Heart left ventricle (tissue), 16 donors: ENCODE measurements at places on chromosomes 4 and X.

- no peak for DNase-seq
Observed at GRCh38 chr4:76059750-76060149, 14.8 kb upstream of the ART3 start.

DNA sequence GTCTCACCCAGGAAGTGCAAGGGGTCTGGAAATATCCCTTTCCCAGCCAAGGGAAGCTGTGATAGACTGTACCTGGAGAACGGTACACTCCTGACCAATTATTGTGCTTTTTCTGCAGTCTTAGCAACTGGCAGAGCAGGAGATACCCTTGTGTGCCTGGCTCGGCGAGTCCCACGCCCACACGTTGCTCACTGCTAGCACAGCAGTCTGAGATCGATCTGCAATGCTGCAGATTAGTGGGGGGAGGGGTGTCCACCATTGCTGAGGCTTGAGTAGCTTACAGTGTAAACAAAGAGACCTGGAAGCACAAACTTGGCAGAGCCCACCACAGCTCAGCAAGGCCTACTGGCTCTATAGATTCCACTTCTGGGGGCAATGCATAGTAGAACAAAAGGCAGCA, 138.5 kb downstream of the CHRDL1 start:
- no peak for DNase-seq

- DNase-seq = no peak
Observed at GRCh38 chrX:49316085-49316484, 5.8 kb upstream of the GAGE12J start.

- DNase-seq = no peak
Observed at GRCh38 chrX:80876877-80877276, 67.2 kb upstream of the BRWD3 start.

DNA sequence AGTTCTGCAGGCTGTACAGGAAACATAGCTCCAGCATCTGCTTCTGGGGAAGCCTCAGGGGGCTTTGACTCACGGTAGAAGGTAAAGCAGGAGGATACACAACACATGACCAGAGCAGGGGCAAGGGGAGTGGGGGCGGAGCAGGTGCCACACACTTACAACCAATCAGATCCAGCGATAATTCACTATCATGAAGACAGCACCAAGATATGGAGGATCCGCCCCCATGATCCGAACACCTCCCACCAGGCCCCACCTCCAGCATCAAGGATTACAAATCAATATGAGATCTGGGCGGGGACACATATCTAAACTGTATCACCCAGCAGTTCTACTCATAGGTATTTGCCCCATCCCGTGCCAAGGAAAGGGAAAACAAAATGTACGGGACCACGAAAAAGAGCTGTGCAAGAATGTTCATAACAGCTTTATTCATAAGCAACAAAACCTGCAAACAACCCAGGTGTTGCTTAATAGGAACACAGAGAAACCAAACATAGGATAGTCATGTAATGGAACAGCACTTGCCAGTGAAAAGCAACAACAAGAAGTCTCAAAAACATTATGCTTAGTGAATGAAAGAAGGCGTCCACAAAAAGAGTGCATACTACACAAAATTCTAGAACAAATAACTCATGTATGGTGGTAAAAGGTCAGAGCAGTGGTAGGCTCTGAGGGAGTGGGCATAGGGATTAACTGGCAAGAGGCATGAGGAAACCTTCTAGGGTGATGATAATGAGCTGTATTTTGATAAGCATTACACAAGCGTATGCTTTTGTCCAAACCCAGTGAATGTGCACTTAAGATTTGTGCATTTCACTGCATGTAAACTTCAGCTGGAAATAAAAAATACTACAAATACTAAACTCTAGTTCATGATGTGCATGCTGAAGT, 130.9 kb upstream of the FAM9B start:
- DNase-seq = no peak

GRCh38 chrX:41688156-41688555, 617 bp upstream of the GPR34 start:
- no peak for DNase-seq

- no peak for DNase-seq
Observed at GRCh38 chr4:26362745-26363439, 42.1 kb downstream of the RBPJ start.

DNA sequence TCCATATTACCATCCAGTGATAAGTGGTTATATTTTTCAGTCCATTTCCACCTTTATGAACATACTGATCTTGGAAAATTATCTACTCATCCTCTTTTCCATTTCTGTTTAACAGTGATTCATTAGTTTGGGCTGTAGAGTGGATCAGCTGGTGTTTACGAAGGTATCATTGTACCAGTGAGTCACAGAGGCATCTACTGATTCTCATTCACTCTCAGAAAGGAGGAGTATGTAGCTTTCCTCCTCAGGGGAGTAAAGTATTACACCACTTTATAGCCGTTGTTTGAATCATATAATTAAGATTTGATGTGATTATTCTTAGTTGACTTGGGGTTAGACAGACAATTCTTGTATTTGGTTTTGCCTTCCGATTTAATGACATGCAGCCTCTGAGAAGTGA, 74.7 kb downstream of the GALNT7 start:
- no peak for DNase-seq

- no peak for DNase-seq
Observed at GRCh38 chr4:180809439-180809838, 1433.8 kb upstream of the TENM3 start.

- no peak for DNase-seq
Observed at GRCh38 chr4:81758574-81759264, 287.0 kb upstream of the RASGEF1B start.

DNA sequence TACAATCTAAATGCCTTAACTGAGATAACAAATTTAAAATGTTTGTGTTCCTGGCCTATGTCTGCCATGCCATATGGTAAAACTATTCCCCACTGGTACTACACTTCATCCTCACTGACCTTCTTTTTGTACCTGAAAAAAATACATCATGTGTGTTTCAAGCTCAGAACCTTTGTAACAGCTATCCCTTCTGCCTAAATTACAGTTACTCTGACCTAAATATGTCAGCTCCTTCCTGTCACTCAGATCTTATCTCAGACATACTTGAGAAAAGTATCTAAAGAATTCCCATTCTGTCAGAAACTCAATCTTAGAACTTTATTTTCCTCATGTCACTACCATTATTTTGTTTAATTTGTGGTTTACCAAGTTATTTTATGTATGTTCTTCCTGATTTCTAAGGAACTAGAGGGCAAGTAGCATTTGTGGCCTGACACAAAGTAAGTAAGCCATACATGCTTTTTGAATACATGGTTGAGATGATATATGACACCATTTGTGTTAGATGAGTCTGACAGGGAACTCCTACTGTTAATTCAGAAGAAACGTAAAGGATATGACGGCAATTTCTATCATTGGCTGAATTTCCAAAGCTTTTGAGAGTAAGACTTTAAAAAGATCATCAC, 456.5 kb upstream of the NDST3 start:
- DNase-seq = no peak

GRCh38 chr4:1939664-1940509, 68.7 kb downstream of the NSD2 start:
- DNase-seq = no peak

GRCh38 chr4:145895056-145895455, 43.6 kb downstream of the ZNF827 start:
- DNase-seq = no peak

DNA sequence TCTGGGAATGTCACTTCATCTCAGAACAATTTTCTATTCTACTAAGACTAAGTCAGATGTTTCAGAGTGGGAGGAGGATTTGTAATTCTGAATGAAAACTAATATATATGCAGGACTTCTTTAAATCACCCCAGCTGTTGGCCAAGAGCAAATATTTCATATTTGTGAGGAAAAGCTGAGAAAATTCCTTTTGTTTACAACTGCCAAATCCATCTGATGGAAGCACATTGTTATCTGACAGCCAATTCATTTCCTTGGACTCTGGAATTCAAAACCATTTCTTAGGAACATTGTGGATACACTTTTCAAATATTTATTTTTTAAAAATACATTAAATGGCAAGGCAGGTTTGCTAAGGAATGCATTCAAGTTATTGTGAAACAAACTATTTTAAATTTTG, 8.0 kb downstream of the SLIT2 start:
- DNase-seq = no peak

- DNase-seq = peak; percentile 35
Observed at GRCh38 chrX:57172544-57172943, 35.3 kb upstream of the SPIN2A start.

DNA sequence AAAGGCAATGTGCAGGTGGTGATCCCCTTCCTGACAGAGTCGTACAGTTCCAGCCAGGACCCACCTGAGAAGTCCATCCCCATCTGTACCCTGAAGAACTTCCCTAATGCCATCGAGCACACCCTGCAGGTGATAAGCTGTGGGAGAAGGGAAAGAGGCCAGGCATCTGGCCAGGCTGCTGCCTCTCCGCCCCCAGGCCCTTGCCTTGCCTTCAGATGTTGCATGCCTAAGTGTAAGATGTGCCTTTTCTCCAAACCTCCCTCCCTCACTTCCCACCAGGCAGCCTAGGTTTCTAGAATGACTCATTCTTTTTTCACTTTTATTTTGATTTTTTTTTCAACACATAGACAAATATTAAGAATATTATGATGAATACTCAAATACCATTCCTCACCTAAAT, 12.2 kb upstream of the CDK16 start:
- no peak for DNase-seq

- no peak for DNase-seq
Observed at GRCh38 chr4:32932156-32932555, 2212.0 kb downstream of the PCDH7 start.

GRCh38 chr4:150108691-150109090, 30.4 kb downstream of the DCLK2 start:
- no peak for DNase-seq

- no peak for DNase-seq
Observed at GRCh38 chr4:103773691-103774231, 54.0 kb upstream of the TACR3 start.

DNA sequence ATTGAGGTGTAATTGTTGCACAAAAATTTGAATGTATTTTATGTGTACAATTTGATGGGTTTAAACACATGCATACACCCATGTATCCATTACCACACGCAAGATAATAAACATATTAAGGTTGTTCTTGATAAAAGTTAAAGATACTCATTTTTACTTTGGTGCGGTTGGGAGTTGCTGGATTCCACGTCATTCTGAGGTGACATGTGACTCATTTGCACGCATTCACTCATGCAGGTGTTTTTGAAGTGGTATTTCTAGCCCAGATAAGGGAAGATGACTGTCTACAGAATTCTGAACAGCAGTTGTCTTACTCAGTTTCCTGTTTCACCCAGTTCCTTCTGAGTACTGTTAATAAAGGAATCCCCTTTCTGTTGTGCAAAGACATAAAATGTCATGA, 142.0 kb downstream of the RTL3 start:
- no peak for DNase-seq

- no peak for DNase-seq
Observed at GRCh38 chr4:5435823-5436222, 272.5 kb downstream of the EVC2 start.

GRCh38 chrX:119880076-119880475, 8.4 kb downstream of the NDUFA1 start:
- DNase-seq = no peak

- no peak for DNase-seq
Observed at GRCh38 chr4:22363036-22363435, 152.8 kb downstream of the ADGRA3 start.

DNA sequence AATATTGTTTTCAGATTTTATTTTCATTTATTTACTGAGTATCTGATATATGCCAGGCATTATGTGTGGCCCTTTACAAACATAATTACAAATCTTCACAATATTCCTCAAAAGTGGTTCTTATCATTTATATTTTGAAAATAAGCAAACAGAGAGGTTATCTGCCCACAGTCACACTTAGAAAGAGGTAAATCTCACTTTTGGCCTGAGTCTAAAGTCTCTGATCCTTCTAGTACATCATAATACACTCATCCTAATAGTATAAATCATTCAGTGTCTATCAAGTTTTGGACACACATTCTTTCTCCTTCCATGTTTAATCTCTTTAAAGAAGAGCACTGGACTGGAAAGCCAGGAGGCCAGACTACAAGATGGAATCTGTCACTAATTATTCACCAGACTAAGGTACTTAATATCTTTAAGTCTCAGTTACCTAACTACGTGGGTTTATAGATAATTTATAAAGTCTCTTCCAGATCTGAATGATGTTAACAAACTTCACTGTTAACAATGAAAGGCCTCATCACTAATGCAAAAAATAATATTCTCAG, 281.3 kb downstream of the PPP3CA start:
- no peak for DNase-seq

DNA sequence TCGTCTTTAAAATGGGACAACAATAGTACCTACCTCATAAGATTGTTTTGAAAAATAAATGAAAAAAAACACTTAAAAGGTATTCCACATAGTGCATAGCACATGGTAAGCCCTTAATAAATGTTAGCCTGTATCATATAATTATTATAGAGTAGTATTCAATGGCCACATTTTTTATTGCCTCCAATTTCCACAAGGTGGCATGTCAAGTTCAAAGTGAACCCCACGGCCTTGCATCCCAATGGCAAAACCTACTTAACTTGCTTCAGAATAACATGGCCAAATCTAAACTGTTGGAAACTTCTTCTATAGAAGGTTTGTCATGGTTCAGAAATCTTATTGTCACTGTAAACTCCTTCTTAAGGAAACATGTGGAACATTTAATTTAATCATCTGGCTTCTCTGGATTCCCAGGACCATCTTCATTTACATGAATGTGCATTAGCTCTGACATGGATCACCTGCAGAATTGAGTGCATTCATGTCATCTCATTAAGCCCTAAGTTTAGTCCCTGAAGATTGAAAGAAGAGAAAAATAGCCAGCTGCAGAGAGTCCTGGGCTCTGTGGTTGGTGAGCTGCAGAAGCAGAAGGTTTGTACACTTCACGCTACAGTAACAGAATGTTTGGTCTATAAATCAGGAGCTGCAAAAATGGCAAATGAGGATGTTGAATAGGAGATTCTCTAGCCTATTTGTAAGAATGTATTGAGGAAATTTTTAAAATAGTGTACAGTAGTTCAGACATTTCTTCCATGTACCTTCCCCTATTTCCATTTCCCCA, 61.0 kb downstream of the ANXA3 start:
- DNase-seq = peak; percentile 41

DNA sequence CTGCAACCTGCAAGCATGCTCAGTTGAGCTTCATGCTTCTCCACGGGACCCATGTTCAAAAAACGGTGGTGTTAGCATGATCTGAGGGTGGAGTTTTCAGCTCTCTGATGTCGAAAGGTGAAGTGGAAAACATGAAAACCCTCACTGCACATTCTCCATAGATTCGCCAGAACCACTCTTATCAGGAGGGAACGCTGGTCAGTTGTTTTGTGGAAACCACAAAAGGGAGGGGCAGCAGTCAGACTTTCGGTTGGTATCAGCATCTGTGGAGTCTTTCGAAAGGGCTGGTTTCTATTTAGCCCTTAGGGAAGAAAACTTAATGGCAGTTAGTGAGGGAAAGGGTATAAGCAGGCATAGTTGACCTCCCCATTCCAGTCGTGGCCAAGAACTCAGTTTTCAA, 12.6 kb downstream of the PPA2 start:
- no peak for DNase-seq

GRCh38 chrX:38943120-38943519, 141.9 kb downstream of the MID1IP1 start:
- no peak for DNase-seq

- DNase-seq = no peak
Observed at GRCh38 chrX:150253959-150254620, 109.0 kb upstream of the MAMLD1 start.
